ENCODE measurements at places on chromosomes 2 and 18. TPM values are rescaled to one million over a fixed set of nuclear protein-coding genes. Genes with fewer than 3 reads are reported as not detected.

Gene VWC2L
- total RNA-seq = not detected

GRCh38 chr2:222706616-222707015 lies 35.2 kb downstream of the MOGAT1 start:
- peaks cover 5% of the 10 kb centered on the region for H3K4me1 ChIP-seq
- H3K36me3 ChIP-seq = no peaks in the 10 kb centered on the region

GRCh38 chr18:70666936-70667335 lies 378.1 kb downstream of the SOCS6 start:
- H3K36me3 ChIP-seq = no peaks in the 10 kb centered on the region
- no peaks in the 10 kb centered on the region for H3K4me1 ChIP-seq
- H3K27ac ChIP-seq = no peak overlapping the region
- H3K4me3 ChIP-seq = no peak overlapping the region

DNA sequence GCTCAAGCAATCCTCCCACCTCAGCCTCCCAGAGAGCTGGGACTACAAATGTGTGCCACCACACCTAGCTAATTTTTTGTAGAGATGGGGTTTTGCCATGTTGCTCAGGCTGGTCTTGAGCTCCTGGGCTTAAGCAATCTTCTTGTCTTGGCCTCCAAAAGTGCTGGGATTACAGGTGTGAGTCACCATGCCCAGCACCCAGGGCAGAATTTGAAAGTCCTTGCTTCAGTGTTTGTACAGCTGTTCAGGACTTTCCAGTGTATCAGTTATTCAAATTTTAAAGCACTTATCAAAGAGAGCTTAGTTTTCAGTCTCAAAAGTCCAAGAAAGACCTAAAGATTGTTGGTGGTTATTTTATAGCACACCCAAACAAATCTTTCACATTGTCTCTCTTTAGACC lies 43.6 kb upstream of the VPS54 start:
- no peaks in the 10 kb centered on the region for H3K27me3 ChIP-seq
- DNase-seq = peak; percentile 82
- no peaks in the 10 kb centered on the region for H3K36me3 ChIP-seq
- peaks cover 23% of the 10 kb centered on the region for H3K4me1 ChIP-seq
- H3K4me3 ChIP-seq = no peak overlapping the region

Gene RIT2
- total RNA-seq = not detected

GRCh38 chr2:191831410-191831994 lies 15.4 kb downstream of the CAVIN2 start:
- no peaks in the 10 kb centered on the region for H3K27me3 ChIP-seq
- no peaks in the 10 kb centered on the region for H3K36me3 ChIP-seq
- no peaks in the 10 kb centered on the region for H3K4me1 ChIP-seq
- no peak overlapping the region for H3K4me3 ChIP-seq

DNA sequence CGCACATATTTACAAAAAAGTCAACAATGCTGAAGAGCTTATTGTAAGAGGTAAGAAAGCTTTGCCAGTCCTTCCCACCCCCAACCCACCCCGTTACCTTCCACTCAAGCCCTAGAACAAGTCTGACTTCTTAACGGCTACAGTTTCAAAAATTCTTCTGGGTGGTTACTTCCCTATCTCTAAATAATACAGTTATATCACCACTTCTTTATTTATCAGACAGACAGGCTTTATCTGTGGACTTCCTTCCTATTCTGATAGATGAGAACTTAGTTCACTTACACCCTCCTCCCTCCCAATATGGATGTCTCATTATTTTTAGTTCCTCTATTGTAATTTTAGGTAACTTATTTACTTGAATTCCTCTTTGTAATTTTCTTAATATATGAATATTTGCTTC lies 26.7 kb upstream of the ACTR3 start:
- H3K4me3 ChIP-seq = no peak overlapping the region
- no peak for DNase-seq

DNA sequence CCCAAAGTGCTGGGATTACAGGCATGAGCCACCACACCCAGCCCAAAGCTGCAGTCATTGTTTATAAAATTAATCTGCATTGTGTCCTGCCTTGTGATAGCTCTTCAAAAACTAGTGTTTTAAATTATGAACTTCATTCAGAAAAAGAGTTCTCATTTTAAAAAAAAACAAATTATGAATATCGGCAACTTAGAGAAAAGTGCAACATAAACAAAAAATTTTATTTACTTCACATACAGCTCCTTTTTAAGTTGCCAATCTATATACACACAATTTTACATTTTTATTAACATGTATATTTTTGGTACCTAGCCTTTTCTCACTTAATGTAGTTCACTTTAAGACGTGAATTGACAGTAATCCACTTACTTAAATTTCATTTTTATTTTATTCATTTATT lies 46.9 kb downstream of the GEMIN6 start:
- no peaks in the 10 kb centered on the region for H3K4me1 ChIP-seq
- H3K4me3 ChIP-seq = no peak overlapping the region
- no peaks in the 10 kb centered on the region for H3K36me3 ChIP-seq
- no peak overlapping the region for H3K27ac ChIP-seq

DNA sequence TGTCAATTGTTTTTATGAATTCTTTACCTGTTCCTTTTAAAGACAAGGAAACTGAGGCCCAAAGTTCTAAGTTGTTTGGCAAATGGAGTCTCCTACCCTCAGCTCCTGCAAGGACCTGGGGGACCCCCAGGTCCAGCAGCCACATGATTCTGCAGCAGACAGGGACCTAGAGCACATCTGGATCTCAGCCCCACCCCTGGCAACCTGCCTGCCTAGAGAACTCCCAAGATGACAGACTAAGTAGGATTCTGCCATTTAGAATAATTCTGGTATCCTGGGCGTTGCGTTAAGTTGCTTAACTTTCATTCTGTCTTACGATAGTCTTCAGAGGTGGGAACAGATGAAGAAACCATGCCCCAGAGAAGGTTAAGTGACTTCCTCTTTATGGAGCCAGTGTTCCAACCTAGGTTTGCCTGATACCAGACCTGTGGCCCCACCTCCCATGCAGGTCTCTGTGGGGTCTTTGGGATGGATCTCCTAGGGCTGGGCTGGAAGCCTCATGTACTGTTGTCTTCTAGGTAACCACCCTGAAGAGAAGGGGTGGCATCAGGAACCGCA lies 5.6 kb upstream of the CENPA start:
- no peaks in the 10 kb centered on the region for H3K27me3 ChIP-seq
- no peak overlapping the region for H3K4me3 ChIP-seq
- no peak for DNase-seq
- H3K27ac ChIP-seq = no peak overlapping the region

Gene TMEM37
- 22.1 TPM for total RNA-seq

DNA sequence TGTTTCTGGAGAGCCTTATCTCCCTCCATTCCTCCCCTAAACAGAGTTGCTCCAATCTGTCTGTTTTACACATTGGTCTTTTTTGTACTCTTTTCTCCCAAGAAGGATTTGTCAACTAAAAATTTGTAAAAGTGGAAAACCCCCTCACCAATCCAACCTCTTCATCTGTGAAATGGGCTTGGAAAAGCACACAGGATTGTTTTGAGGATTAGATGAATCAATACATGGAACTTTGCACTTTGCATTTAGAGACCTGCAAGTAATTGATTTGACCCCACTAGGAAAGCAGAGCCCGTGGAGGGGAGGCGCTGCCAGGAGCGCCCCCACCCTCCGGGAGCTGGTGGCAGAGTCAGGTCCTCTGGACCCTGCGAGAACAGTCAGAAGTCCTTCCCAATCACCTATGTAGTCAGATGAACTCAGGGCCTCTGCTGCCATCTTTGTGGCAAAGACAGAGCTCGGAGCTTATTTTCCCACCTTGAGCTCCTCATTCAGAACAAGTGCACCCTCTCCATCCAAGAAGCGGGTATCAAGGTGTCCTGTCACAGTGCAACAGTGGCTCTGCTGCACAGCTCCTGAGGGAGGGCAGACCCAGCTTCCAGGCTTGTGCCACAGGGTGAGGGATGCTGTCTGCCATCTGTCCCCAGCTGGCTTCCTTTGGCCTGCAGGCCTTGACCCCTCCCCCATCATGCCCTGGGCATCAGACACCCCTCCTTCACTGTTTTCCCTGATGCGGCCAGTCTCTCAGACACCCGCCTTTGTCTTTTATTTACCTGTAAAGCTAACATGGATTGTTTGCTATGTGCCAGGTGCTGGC lies 1.7 kb upstream of the TMEM185B start:
- H3K27me3 ChIP-seq = no peaks in the 10 kb centered on the region
- no peak for DNase-seq
- no peaks in the 10 kb centered on the region for H3K36me3 ChIP-seq
- no peak overlapping the region for H3K4me3 ChIP-seq
- peaks cover 31% of the 10 kb centered on the region for H3K4me1 ChIP-seq

- no peaks in the 10 kb centered on the region for H3K36me3 ChIP-seq
- H3K27ac ChIP-seq = no peak overlapping the region
Measured at GRCh38 chr2:39568561-39569006, 97.1 kb upstream of the TMEM178A start.

DNA sequence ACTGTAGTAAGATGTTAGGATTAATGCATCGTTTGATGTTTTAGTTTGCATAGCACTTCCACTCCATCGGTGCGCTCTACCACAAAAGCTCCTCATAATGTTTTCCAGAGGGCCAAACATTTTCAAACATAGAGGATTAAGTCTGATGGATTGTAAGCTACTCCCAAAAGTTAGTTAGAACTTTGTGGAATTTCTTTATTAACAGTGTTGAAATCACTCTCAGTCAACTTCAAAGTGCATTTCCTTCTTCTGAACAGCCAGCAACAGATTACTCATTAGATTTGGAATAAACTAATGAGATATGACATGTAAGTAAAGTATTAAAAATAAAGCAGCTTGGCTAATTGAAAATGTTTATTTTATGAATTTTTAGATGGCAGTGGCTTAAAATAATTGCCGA lies 30.1 kb upstream of the CTAGE1 start:
- no peak for DNase-seq
- H3K27me3 ChIP-seq = no peaks in the 10 kb centered on the region
- no peaks in the 10 kb centered on the region for H3K36me3 ChIP-seq
- H3K4me3 ChIP-seq = no peak overlapping the region

- no peaks in the 10 kb centered on the region for H3K27me3 ChIP-seq
- H3K36me3 ChIP-seq = no peaks in the 10 kb centered on the region
- H3K4me3 ChIP-seq = no peak overlapping the region
- H3K27ac ChIP-seq = no peak overlapping the region
- no peak for DNase-seq
- H3K4me1 ChIP-seq = peaks cover 26% of the 10 kb centered on the region
Measured at GRCh38 chr2:96689431-96689991, 46.9 kb downstream of the FER1L5 start.

DNA sequence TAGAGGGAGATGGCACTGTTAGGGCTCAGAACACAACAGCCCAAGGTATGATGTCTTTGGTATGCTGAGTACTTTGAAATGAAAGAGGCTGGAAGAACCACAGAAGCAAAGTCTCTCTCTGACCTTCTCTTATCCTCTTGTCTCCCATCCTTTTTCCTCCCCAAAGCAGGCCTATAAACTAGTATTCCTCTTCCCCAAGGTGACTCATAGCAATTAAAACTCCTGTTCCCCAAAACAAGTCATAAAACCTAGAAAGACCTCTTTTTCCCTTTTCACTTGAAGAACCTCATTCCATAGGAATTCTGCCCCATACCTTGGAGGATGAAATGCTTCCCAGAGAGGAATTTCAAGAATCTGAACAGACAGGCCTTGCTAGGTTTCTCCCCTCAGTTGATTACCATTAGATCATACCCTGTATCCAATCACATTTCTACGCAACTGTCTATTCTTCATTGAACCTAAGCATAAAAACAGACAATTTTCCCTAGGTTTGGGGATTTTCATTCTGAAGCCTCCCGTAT lies 25.7 kb downstream of the MDH1 start:
- H3K27me3 ChIP-seq = no peaks in the 10 kb centered on the region
- H3K36me3 ChIP-seq = no peaks in the 10 kb centered on the region
- H3K4me3 ChIP-seq = no peak overlapping the region

DNA sequence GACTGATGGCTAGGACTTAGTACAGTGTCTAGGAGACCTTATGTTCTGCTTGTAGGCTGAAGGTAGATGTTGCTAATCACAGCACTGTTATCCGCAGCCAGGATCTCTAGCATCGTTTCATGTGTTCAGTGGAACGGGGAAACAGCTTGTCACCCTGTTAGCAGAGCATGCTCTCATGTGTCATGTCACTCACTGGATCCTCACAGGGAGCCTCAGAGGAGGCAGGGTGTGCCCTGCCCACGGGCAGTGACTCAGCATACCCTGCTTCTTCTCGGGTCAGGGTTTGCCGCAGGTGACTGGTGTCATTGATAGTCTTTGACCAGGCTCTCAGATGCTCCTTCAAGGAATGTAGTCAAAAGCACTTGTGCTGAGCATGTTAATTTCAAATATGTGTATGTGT lies 44.4 kb downstream of the RPIA start:
- no peak for DNase-seq
- H3K27ac ChIP-seq = no peak overlapping the region
- H3K36me3 ChIP-seq = peaks cover 2% of the 10 kb centered on the region
- H3K27me3 ChIP-seq = no peaks in the 10 kb centered on the region
- peaks cover 24% of the 10 kb centered on the region for H3K4me1 ChIP-seq

Gene LCT
- total RNA-seq = not detected

GRCh38 chr2:16188261-16188890 lies 248.0 kb downstream of the MYCN start:
- DNase-seq = no peak
- no peaks in the 10 kb centered on the region for H3K4me1 ChIP-seq
- H3K36me3 ChIP-seq = no peaks in the 10 kb centered on the region

- H3K4me3 ChIP-seq = no peak overlapping the region
- DNase-seq = no peak
- H3K4me1 ChIP-seq = peaks cover 5% of the 10 kb centered on the region
- H3K27me3 ChIP-seq = no peaks in the 10 kb centered on the region
- H3K27ac ChIP-seq = no peak overlapping the region
- no peaks in the 10 kb centered on the region for H3K36me3 ChIP-seq
Measured at GRCh38 chr2:205148755-205149154, 533.5 kb upstream of the NRP2 start.

Gene GPBAR1
- 90.3 TPM for total RNA-seq

Gene AQP12B
- total RNA-seq = 392 TPM

DNA sequence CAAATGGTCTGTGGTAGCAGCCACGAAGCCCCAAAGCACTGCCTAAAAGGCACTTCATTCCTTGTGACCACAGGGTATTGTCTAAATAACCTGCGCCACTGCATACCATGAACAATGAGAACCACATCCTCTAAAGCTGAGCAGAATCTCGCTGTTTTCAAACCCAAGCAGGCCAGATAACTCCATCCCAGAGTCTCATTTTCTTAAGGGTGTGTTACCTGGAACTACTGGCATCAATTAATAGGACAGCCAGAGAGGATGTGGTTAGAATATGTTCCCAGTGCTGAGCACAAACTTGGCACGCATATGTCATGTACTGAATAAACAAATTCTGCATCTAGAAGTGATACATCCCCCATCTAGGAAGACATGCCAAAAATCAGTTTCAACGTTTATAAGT lies 13.0 kb downstream of the VPS4B start:
- DNase-seq = no peak
- no peak overlapping the region for H3K27ac ChIP-seq
- H3K36me3 ChIP-seq = peaks cover 12% of the 10 kb centered on the region
- no peak overlapping the region for H3K4me3 ChIP-seq

Gene MC5R
- not detected for total RNA-seq

Gene TWSG1
- 9.2 TPM for total RNA-seq

Data from body of pancreas (tissue), 4 donors.